ENCODE measurements at places on chromosomes 11 and 22. TPM values are rescaled to one million over a fixed set of nuclear protein-coding genes. Genes with fewer than 3 reads are reported as not detected.

DNA sequence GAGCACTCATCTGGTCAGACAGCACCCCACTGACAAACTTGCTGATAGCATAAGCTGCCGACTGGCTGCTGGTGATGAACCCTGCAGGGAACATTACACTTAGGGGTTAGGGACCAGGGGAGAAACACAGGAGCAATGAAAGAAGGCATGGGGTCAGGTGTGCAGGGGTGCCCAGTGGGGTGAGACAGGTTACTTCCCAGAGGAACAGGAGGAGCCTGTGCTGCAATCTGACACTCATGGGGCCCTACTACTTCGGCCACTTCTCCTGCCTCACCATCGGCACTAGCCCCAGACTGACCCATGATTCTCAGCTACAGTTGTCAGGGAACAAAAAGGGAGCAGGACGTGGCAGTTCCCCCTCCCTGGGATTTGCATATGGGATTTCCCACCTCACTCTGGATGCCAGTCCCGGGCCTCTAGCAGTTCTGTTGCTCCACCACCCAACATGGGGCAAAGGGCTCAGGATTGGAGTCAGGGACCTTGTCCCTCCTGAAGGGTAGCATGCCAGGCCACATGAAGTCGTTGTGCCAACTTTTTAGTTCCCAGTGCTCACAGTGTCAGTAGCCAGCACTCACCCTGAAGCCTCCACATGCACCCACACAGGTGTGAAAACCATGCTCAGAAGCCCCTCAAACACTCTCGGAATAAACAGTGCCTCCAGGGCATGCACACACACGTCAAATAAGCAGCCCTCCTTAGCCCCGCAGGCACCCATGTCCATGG, 2.2 kb downstream of the SLC37A4 start:
- H3K4me3 ChIP-seq = no peak overlapping the region
- peaks cover 20% of the 10 kb centered on the region for H3K4me1 ChIP-seq
- peaks cover 5% of the 10 kb centered on the region for H3K36me3 ChIP-seq
- H3K27ac ChIP-seq = no peak overlapping the region
- H3K27me3 ChIP-seq = no peaks in the 10 kb centered on the region

The PANX2 gene
- total RNA-seq = 0.77 TPM

DNA sequence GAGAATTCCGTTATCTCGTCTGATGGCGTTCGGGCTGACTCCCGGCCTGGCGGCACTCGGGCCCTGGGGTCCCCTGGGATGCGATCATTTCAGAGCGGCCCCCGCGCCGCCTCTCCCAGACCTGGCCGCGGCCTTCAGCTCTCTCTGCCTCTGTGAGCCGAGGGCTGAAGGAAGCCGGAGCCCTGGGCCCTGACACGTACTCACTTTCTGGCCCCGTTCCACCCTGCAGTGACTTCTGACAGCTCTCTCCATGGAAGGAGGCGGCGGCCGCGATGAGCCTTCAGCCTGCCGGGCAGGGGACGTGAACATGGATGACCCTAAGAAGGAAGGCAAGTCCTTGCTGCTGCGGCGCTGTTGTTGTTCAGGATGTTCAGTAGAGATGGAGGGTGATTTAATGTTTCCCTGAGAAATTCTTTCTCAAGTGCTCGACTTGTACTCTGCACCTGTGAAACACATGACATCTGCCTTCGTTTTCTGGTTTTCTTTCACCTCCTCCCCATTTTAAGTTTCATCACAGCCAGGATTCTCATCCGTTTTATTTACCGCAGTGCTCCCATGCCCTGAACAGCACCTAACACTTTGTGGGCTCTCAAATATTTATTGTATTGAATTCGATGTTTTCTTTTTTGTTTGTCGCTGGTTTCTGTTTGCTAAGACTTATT, 612 bp downstream of the GTSE1 start:
- H3K27ac ChIP-seq = peak overlapping the region; percentile 78
- no peaks in the 10 kb centered on the region for H3K27me3 ChIP-seq
- H3K36me3 ChIP-seq = peaks cover 6% of the 10 kb centered on the region
- H3K4me1 ChIP-seq = no peaks in the 10 kb centered on the region
- peak overlapping the region; percentile 74 for H3K4me3 ChIP-seq

DNA sequence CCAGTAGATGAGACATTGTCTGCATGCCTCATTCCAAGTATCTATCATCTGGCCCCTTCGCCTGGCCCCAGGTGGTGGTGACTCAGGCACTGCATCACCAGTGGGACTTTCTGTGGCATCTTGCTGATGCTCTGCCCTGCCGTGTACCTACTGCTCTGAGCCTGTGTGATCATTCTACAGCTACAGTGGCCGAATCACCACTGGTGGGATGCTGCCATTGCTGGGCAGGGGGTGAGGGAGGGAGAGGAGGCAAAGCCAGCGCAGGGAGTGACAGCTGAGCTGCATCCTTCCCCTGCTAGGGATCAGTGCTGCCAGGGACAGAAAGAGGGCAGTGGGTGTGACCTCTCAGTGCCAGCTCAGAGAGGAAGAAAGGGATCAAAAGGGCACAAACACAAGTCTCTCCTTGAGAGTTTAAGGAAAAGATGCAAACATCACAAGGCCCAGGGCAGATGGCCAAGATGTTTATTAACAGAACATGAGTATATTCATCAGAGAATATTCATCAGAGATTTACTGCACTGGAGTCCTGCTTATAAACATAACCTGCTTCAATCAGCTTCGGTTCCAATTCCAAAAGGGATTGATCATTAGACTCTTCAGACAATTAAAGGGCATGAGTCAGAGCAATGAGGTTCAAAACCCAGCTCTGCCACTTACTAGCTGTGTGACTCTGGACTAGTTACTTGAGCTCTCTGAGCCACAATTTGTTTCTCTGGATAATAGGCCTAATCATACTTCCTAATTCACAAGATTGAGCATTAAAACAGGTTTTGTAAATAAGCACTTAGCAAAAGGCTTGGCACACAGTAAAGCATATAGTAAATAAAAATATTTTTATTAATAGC, 109.8 kb downstream of the NAT10 start:
- DNase-seq = peak; percentile 94
- no peak overlapping the region for H3K4me3 ChIP-seq
- H3K27ac ChIP-seq = peak overlapping the region; percentile 40
- H3K36me3 ChIP-seq = no peaks in the 10 kb centered on the region
- peaks cover 34% of the 10 kb centered on the region for H3K4me1 ChIP-seq

GRCh38 chr11:22984045-22984444, 123.8 kb upstream of the CCDC179 start:
- no peak overlapping the region for H3K4me3 ChIP-seq
- no peaks in the 10 kb centered on the region for H3K27me3 ChIP-seq
- no peaks in the 10 kb centered on the region for H3K4me1 ChIP-seq
- H3K27ac ChIP-seq = no peak overlapping the region

GRCh38 chr11:47523490-47524225, 29.3 kb downstream of the CELF1 start:
- no peaks in the 10 kb centered on the region for H3K36me3 ChIP-seq
- peaks cover 42% of the 10 kb centered on the region for H3K4me1 ChIP-seq
- peak overlapping the region; percentile 64 for H3K27ac ChIP-seq
- H3K4me3 ChIP-seq = no peak overlapping the region

DNA sequence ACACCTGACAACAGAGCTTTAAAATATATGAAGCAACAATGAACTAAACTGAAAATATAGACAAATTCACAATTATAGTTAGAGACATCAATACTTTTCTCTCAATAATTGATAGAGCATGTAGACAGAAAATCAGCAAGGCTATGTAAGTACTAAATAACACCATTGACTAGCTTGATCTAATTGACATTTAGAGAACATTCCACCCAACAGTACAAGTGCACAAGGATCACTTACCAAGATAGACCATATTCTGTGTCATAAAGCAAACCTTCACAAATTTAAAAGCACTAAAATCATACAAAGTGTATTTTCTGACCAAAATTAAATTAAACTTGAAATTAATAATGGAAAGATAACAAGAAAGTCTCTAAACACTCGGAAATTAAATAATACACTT, 562.5 kb downstream of the INSC start:
- no peak overlapping the region for H3K4me3 ChIP-seq
- no peak overlapping the region for H3K27ac ChIP-seq
- H3K4me1 ChIP-seq = no peaks in the 10 kb centered on the region
- DNase-seq = no peak
- no peaks in the 10 kb centered on the region for H3K27me3 ChIP-seq

The SMCO4 gene
- total RNA-seq = 14.1 TPM

- no peak overlapping the region for H3K4me3 ChIP-seq
- 0 out of 2 replicates have a peak overlapping the region, but pooled peaks have one; percentile 1 for H3K27ac ChIP-seq
- no peaks in the 10 kb centered on the region for H3K27me3 ChIP-seq
- no peak for DNase-seq
- H3K36me3 ChIP-seq = peaks cover 7% of the 10 kb centered on the region
- H3K4me1 ChIP-seq = peaks cover 9% of the 10 kb centered on the region
Observed at GRCh38 chr11:111736181-111736590, 30.0 kb downstream of the PPP2R1B start.

The TTC38 gene
- 14.0 TPM for total RNA-seq

DNA sequence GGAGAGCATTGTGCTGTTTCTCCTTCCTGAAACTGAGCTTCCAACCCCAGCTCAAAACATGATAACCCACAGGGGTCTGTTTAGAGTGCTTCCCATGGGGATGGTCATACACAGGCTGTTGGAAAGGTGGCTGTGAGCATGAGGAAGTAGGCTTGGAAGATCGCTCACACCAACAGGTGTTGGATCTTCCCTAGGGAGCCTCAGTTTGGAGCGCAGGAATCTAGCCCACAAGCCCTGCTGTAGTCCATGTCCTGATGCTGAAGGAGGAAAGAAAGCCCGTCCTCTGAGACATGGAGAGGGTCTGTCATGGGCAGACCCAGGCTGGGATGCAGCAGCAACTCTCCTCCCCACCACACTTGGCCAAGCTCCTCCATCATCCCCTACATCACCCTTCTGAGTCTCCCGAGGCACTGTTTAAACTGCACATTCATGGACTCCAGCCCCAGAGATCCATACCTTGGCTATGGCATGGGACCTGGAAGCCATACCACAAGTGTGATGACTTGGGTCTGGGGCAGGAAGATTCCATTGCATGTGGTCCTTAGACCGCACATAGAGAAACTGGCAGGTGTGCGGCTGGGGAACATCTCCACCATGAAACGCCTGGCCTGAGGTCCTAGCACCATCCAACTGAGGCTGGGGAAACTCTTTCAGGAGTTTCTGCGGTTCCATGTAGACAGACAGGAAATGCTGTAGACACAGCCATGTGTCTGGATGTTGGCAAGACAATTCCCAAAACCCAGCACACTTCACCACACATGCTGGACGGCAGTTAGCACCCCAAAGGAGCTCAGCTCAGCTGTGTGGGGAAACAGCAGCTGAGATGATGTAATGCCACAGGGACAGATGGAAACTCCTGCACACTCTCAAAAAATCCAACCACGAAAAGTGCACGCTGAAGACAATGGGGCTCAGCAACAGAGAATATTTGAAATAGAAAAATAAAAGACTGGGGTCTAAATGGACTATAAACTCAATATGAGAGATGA, 27.6 kb upstream of the TTC12 start:
- no peak overlapping the region for H3K4me3 ChIP-seq
- no peak for DNase-seq
- no peaks in the 10 kb centered on the region for H3K4me1 ChIP-seq

GRCh38 chr11:119928047-119928446, 199.0 kb upstream of the NECTIN1 start:
- H3K36me3 ChIP-seq = no peaks in the 10 kb centered on the region
- H3K27me3 ChIP-seq = peaks cover 43% of the 10 kb centered on the region
- no peaks in the 10 kb centered on the region for H3K4me1 ChIP-seq
- DNase-seq = no peak
- H3K4me3 ChIP-seq = no peak overlapping the region

DNA sequence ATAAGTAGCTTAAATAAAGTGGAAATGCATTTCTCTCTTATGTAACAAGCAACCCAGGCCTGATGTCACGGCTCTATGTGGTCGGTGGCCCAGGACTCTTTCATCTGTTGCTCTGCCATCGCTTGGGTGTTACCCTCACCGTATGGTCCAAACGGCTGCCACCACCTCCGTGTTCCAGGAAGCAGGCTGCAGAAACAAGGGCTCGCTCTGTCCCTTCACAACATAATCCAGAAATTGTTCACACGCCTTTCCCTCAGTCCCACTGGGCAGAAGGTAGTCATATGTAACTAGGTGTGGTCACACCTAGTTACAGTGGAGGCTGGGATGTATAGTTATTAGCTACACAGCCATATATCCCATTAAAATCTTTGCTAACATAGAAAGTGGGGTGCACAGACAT, 421.0 kb downstream of the SOX6 start:
- no peaks in the 10 kb centered on the region for H3K27me3 ChIP-seq
- H3K4me1 ChIP-seq = no peaks in the 10 kb centered on the region
- H3K4me3 ChIP-seq = no peak overlapping the region
- no peak for DNase-seq
- H3K27ac ChIP-seq = no peak overlapping the region
- no peaks in the 10 kb centered on the region for H3K36me3 ChIP-seq

- DNase-seq = no peak
- no peak overlapping the region for H3K4me3 ChIP-seq
- H3K27ac ChIP-seq = no peak overlapping the region
- H3K27me3 ChIP-seq = no peaks in the 10 kb centered on the region
- no peaks in the 10 kb centered on the region for H3K36me3 ChIP-seq
Observed at GRCh38 chr11:120304526-120304925, 20.6 kb upstream of the TLCD5 start.

The TRIM29 gene
- total RNA-seq = 0.64 TPM

- peaks cover 1% of the 10 kb centered on the region for H3K4me1 ChIP-seq
- no peak for DNase-seq
- no peaks in the 10 kb centered on the region for H3K36me3 ChIP-seq
- H3K27ac ChIP-seq = no peak overlapping the region
Observed at GRCh38 chr11:73277467-73277866, 5.3 kb downstream of the P2RY6 start.

The OR51A2 gene
- not detected for total RNA-seq

GRCh38 chr22:50119169-50119767, 29.5 kb downstream of the MOV10L1 start:
- no peak overlapping the region for H3K27ac ChIP-seq
- peaks cover 3% of the 10 kb centered on the region for H3K4me1 ChIP-seq
- no peaks in the 10 kb centered on the region for H3K36me3 ChIP-seq
- H3K4me3 ChIP-seq = no peak overlapping the region

DNA sequence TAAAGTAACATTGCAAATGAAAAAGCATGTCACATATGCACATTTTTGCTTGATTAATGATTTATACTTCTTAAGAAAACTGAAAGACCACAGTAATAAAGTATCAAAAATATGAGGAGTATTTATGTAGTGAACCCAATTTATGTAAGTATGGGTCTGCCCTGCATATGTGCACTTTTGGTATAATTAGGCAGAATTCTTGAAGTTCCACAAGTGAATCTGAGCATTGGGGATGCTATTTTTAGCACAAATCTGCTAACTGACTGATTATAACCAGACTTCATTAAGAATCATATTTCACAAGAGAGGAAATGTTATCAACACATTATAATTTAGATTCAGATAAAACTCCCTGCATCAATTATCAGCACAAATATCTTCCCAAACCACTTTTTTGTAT, 407.1 kb upstream of the LRRC4C start:
- H3K27me3 ChIP-seq = no peaks in the 10 kb centered on the region
- H3K27ac ChIP-seq = no peak overlapping the region
- no peak for DNase-seq
- no peaks in the 10 kb centered on the region for H3K4me1 ChIP-seq
- H3K36me3 ChIP-seq = no peaks in the 10 kb centered on the region
- no peak overlapping the region for H3K4me3 ChIP-seq

The EPS8L2 gene
- total RNA-seq = 256 TPM
